Lung microvascular endothelial cell (primary cell): ENCODE measurements at places on chromosomes 6 and 20. TPM values are rescaled to one million over a fixed set of nuclear protein-coding genes. Genes with fewer than 3 reads are reported as not detected.

GRCh38 chr20:44641325-44641724 lies 10.2 kb downstream of the ADA start:
- DNase-seq, result no peak

DNA sequence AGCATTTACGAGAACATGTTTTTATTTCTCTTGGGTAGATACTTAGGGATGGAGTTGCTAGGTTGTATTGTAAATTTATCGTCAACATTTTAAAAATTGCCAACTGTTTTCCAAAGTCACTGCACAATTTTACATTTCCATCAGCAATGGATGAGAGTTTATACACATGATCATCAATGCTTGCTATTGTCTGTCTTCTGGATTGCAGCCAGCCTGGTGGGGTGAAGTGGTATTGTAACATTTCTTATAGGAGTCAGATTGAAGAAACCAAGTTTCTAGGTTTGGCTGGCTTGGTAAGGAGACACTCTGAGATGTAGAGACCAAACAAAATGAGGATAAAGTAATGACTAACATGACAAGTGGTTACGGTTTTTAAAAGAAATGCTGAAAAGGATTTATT lies 57.1 kb upstream of the HDDC2 start:
- DNase-seq, result no peak

- no peak for DNase-seq
Measured at GRCh38 chr20:9109566-9109965, 40.7 kb downstream of the PLCB4 start.

DNA sequence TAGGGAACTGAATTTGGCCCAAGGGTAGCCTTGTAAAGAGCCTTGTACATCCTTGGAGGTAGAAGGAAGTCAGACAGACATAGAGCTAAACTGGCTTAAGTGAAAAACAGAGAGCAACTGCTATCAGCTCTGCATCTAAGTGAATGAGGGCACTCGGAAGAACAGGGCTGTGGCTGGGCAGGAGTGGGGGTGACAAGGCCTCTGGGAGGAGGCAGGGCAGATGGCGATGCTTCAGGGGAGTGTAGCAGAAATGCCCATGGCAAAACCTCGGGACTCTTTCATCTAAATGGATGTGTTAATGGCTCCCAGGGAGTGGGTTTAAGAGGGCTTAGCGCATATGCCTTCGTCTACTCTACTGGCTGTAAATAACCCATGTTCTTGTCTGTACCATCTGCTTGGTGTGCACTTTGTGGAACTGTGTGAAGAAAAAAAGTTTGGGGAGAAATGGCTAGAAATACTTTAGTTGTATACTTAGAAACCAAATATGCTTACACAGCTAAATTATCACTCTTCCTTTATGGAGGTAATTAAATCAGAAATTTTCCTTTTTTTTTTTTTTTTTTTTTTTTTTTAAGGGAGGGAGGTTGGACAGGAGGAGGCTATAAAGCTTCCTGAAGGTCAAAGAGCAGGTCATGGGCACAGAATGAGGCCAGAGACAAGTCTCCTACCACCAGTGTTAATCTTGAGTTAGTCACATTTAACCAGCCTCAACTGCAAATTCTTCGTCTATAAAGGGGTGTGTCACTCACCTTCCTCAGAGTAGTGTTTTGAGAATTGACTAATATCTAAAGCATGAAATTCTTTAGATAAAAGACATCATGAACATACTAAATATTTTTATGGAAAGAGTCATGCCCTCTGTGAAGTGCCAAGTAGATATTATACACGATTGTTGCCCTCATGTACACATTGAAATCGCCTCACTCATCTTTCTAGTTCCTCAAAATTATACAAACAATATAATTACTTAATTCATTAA lies 60.9 kb downstream of the FYN start:
- DNase-seq, result no peak

- no peak for DNase-seq
Measured at GRCh38 chr6:88539295-88539764, 373.2 kb upstream of the CNR1 start.

DNA sequence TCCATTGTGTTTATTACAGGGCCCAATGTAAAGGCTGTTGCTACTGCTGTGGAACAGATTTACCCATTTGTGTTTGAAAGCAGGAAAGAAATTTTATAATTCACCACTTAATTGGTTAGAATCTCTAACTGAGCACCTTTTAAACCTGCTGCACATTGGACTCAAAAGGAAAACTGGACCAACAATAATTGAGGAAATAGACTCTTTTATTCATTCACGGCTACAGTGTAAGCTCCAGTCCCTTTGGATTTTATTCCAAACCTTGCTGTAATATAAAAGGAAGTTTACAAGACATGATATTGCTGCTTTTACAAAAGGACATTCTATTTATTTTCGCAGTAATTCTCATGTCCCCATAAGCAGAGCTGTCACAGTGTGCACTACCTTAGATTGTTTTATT lies 33.9 kb downstream of the TBPL1 start:
- no peak for DNase-seq

DNA sequence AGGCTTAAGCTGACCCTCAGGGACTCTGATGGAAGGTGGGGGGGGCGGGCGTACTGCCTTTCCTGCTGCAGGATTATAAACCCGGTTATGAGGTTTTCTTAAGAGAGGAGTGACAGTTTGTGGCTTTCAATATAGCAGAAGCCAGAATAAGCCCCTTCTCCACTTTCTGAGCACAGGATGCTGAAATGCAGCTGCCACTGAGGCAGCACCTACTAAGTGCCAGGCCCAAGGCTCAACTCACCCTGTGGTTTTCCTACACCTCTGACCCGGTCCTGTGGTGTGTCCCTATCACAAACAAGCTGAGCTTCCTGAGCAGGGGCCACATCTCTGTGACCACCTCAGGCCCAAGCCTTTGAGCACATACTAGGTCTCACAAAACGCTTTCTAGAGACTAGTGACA lies 59.6 kb upstream of the NFATC2 start:
- DNase-seq, result no peak

DNA sequence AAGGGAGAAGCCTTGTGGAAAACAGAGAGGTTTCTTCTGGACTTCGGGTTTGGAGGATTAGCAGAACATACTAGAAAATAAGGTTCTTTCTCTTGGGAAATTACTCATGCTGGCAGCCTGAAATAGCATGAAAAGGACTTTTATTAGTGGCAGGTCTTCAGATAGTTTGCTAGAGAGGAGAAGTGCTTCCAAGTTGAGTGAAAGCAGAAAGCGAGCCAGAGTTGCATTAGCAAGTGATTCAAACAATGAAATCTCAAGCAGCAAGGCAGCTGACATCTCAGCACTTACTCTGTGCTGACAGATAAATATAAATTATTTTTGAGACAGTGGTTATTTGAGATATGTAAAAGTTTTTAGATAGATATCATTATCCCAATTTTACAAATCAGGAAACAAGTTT lies 91.9 kb downstream of the PLCB4 start:
- no peak for DNase-seq

DNA sequence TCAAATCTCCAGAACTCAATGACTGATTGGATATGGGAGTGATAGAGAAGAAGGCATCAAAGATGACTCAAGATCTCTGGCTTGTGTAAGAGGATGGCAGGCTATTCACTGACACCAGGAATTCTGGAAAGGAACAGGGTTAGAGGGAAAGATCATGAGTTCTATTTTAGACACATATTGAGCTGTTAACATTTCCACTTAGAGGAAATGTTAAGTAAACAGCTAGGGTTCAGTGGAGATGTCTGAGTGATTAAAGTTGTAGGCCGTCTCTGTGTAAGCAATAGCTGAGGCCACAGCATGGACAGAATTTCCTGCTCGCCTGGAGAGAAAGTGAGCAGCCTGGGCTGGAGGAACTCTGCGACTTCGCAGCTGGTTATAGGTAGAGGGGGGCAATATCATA lies 21.0 kb downstream of the ZC3H12D start:
- DNase-seq, result no peak

DNA sequence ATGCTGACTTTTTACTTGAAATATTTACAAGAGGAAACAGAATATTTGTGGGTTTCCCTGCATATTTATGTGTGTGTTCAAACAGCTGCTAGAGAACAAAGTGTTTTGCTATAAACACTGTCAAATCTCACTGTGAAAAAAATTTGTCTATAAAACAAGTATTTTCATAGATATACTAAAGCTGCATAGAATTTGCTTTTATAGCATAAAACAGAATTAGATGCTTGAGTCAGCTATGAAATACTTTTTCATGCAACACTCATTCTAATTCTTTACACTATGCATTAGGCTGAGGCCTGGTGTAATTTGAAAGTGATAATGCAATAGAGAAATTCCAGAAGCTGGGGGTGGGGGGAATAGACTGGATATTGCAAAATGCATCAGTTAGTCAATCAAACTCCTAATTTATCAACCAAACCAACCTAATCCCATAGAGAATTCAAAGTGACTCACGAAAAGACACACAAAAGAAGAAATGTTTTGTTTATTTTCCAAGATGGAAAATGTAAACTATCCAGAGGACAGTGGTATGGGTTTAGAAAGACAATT lies 148.2 kb downstream of the LAMA2 start:
- DNase-seq, result no peak

DNA sequence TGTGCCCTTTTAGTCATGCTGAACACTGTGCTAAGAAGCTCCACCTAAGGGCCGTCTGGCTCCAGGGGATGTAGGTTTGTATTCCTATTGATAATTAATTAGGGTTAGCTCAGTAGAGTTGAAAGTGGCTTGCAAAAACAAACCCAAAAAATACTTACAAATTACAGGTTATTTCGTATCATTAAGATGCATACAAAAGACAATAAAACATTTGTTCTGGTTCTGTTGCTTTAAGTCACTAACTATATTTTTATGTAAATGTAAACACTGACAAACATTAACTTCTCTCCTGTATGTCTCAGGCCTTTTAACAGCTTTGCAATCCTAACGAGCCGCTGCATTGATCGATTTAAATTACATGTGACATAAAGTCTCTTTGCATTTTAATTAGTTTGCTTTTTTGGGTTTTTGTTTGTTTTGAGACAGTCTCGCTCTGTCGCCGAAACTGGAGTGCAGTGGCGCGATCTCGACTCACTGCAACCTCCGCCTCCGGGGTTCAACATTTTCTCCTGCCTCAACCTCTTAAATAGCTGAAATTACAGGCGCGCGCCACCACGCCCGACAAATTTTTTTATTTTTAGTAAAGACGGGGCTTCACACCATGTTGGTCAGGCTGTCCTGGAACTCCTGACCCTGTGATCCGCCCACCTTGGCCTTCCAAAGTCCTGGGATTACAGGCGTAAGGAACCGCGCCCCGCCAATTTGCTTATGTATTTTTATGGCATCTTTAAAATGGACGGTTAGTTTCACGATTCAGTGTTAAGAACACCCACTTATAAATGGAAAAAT lies 110.9 kb downstream of the HFE start:
- DNase-seq, result peak; percentile 41

- DNase-seq, result peak; percentile 86
Measured at GRCh38 chr6:111105578-111105977, 18.3 kb downstream of the SLC16A10 start.

- DNase-seq, result no peak
Measured at GRCh38 chr6:20841806-20842205, 307.5 kb downstream of the CDKAL1 start.

GRCh38 chr20:14444106-14444505 lies 106.7 kb upstream of the FLRT3 start:
- no peak for DNase-seq

- no peak for DNase-seq
Measured at GRCh38 chr6:90110971-90111370, 185.7 kb downstream of the BACH2 start.

PLEKHG1 gene
- total RNA-seq, result 13.5 and 17.2 TPM in 2 replicates

GSTA3 gene
- not detected in 2 replicates for total RNA-seq

ZC2HC1B gene
- not detected in 2 replicates for total RNA-seq

NR2E1 gene
- total RNA-seq, result not detected in 2 replicates

CCDC170 gene
- under 0.01 TPM in 1 of 2 replicates, not detected in the other for total RNA-seq

MCHR2 gene
- not detected in 2 replicates for total RNA-seq

ATP6V1G2 gene
- total RNA-seq, result 0.20 and 0.22 TPM in 2 replicates

EDN1 gene
- 110 and 268 TPM in 2 replicates for total RNA-seq

ACAT2 gene
- total RNA-seq, result 22.2 and 48.2 TPM in 2 replicates

PCED1A gene
- 9.4 and 21.2 TPM in 2 replicates for total RNA-seq

NKX2-4 gene
- not detected in 2 replicates for total RNA-seq
